ENCODE measurements at places on chromosomes 16 and 17.

GRCh38 chr17:40345161-40345993 is 19.2 kb downstream of the GJD3 start:
- DNase-seq, result peak; percentile 77

- no peak for DNase-seq
These were observed 2.4 kb downstream of the MLKL start for GRCh38 chr16:74698222-74698621.

DNA sequence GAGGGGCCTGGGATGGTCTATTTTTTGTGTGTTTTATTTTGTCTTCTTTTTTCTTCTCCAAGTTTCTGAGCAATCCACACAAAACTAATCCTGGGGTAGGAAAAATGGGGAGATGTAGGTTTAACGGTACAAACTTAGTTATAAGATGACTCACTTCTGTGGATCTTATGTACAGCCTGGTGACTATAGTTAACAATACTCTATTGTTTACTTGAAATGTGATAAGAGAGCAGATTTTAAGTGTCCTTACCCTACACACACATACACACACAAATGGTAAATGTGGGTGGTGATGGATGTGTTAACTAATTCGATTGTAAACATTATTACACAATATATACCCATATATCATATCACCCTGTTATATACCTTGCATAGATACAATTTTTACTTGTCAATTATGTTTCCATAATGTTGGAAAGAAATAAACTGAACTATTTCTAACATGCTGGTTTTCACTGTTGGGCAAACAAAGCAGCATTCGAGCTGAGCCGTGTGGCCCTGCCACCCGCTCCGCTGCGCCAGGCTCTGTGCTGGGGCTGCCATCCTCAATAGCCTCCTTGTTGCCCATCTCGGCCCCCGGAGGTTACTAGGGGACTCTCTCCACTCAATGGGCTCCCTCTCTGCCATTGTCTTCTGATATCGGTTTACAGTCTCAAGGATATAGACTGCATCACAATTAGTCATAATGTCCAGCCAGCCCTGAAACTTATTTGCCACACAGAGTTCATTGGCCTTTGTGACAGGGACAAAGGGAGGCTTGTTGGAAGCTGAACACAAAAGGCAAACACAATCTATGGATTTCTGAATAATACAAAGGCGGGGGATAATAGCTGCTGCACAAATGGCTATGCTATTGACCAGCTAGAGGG is 380.3 kb upstream of the MAF start:
- DNase-seq, result no peak

- no peak for DNase-seq
These were observed 46.1 kb downstream of the RAB11FIP3 start for GRCh38 chr16:471353-472198.

GRCh38 chr17:81336930-81337325 is 41.8 kb upstream of the SLC38A10 start:
- no peak for DNase-seq

- DNase-seq, result no peak
These were observed 8.6 kb downstream of the HIC1 start for GRCh38 chr17:2063261-2064146.

All from T47D (cell line).